ENCODE measurements at places on chromosomes 1 and 21.

GRCh38 chr1:22137004-22137720 is 5.7 kb downstream of the WNT4 start:
- DNase-seq, result no peak

DNA sequence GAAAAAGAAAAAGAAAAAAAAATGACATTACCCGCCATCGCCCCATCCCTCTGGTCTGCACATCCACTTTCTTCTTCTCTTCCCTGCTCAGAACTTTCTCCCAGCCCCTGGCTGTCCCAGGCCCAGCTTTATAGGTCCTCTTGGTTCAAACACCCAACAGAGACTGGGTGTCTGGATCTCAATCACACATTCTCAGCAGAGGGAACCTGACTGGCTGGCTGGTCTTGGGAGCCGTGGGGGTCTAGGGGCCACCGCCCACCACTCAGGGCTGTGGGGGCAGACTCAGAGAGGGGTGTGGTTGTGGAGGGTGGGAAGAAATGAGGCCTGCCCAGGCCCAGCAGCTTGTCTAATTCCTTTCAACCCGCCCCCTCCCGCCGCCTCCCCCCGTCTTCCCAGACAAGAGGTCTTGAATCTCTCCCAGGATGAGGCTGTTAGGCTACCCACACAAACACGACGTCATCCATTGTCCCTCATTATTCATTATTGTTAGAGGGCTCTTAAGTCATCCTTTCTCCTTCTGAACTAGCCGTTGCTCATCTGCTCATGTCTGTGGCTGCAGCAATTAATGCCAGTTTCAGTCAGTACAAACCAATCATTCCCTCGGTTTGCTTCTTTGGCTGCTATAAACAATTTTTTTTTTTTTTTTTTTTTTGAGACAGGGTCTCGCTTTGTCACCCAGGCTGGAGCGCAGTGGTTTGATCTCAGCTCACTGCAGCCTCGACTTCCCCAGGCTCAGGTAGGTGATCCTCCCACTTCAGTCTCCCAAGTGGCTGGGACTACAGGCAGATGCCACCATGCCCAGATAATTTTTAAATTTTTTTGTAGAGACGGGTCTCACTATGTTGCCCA is 40.6 kb upstream of the CLIC4 start:
- DNase-seq, result no peak

GRCh38 chr1:34369701-34370455 is 193.2 kb downstream of the C1orf94 start:
- no peak for DNase-seq

- peak; percentile 50 for DNase-seq
Measured at GRCh38 chr1:160046494-160047110, 14.8 kb upstream of the PIGM start.

GRCh38 chr1:208179263-208179816 is 64.8 kb downstream of the PLXNA2 start:
- DNase-seq, result peak; percentile 74

All from left cardiac atrium (tissue), 4 donors.